ENCODE measurements at places on chromosomes 2 and 18. TPM values are rescaled to one million over a fixed set of nuclear protein-coding genes. Genes with fewer than 3 reads are reported as not detected.

GRCh38 chr2:46326231-46326980, 29.2 kb downstream of the EPAS1 start:
- no peaks in the 10 kb centered on the region for H3K36me3 ChIP-seq
- H3K4me1 ChIP-seq: peaks cover 28% of the 10 kb centered on the region
- no peaks in the 10 kb centered on the region for H3K27me3 ChIP-seq
- no peak for DNase-seq

The ACMSD gene
- not detected for total RNA-seq

- H3K4me1 ChIP-seq: no peaks in the 10 kb centered on the region
- no peak overlapping the region for H3K4me3 ChIP-seq
- H3K27me3 ChIP-seq: no peaks in the 10 kb centered on the region
- peaks cover 14% of the 10 kb centered on the region for H3K36me3 ChIP-seq
- no peak for DNase-seq
- H3K27ac ChIP-seq: no peak overlapping the region
Observed at GRCh38 chr2:111236025-111236424, 115.3 kb downstream of the BCL2L11 start.

DNA sequence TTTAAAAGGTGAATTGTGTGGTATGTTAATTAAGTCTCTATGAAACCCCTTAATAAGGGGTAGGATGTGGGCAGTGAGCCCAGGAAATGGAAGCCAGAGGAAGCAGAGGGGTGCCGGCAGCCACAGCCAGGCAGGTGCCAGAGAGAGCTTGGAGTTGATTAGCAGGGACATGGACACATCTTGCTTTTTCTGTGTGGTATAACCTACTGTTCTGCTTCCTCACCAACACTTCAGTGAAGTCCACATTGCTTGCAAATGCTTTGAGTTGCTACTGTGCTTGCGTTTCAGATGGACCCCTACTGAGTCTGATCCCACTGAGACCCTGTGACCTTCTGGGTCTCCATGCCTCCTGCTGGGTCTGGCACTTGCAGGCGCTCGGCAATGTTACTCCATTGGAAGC, 30.3 kb upstream of the ARHGEF4 start:
- no peak for DNase-seq
- no peaks in the 10 kb centered on the region for H3K4me1 ChIP-seq
- H3K4me3 ChIP-seq: no peak overlapping the region
- H3K36me3 ChIP-seq: no peaks in the 10 kb centered on the region
- H3K27me3 ChIP-seq: peaks cover under 1% of the 10 kb centered on the region
- no peak overlapping the region for H3K27ac ChIP-seq

GRCh38 chr2:217362710-217363109, 502.8 kb upstream of the TNP1 start:
- DNase-seq: no peak
- peaks cover 31% of the 10 kb centered on the region for H3K4me1 ChIP-seq
- H3K27me3 ChIP-seq: no peaks in the 10 kb centered on the region
- no peak overlapping the region for H3K27ac ChIP-seq
